ENCODE measurements at places on chromosomes 3 and 15.

- DNase-seq: no peak
Measured at GRCh38 chr3:134601539-134602439, 49.0 kb downstream of the KY start.

- no peak for DNase-seq
Measured at GRCh38 chr15:39132070-39132469, 448.8 kb upstream of the THBS1 start.

DNA sequence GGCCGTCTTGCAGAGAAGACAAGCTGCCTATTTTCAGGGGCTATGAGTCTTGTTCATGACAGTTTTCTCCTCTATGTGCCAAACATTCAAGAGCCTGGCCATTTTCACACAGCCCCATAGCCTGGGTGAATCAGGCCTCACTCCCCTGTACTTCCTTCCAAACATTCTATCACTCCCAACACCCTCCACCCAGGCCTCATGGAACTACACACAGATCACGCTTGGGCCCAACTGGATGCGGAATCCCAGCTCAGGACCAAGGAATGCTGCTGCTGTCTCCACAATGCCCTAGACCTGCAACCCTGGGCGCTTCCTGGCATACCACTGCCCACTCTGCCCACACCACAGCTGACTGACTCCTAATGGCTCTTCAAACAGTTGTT is 39.4 kb upstream of the PCSK6 start:
- no peak for DNase-seq

- no peak for DNase-seq
Measured at GRCh38 chr15:43792761-43793476, 799 bp downstream of the SERF2 start.

DNA sequence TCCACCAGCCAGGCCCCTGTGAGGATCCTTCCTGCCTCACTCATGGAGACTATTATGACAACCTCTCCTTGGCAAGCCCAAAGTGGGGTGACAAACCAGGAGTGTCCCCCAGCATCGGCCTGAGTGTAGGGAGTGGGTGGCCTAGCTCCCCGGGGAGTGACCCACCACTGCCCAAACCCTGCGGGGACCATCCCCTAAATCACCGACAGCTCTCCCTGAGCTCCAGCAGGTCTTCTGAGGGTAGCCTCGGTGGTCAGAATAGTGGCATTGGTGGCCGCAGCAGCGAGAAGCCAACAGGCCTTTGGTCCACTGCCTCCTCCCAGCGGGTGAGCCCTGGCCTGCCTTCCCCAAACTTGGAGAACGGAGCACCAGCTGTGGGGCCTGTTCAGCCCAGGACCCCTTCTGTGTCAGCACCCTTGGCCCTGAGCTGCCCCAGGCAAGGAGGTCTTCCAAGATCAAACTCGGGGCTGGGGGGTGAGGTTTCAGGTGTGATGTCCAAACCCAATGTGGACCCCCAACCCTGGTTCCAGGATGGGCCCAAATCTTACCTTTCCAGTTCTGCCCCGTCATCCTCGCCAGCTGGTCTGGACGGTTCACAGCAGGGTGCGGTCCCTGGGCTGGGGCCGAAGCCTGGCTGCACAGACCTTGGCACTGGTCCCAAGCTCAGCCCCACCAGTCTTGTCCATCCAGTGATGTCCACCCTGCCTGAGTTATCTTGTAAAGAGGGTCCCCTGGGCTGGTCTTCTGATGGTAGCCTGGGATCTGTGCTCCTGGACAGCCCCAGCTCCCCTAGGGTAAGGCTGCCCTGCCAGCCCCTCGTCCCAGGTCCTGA is 1.0 kb downstream of the LIMD1 start:
- DNase-seq: no peak

GRCh38 chr3:15979495-15979894 is 181.7 kb upstream of the ANKRD28 start:
- DNase-seq: no peak

DNA sequence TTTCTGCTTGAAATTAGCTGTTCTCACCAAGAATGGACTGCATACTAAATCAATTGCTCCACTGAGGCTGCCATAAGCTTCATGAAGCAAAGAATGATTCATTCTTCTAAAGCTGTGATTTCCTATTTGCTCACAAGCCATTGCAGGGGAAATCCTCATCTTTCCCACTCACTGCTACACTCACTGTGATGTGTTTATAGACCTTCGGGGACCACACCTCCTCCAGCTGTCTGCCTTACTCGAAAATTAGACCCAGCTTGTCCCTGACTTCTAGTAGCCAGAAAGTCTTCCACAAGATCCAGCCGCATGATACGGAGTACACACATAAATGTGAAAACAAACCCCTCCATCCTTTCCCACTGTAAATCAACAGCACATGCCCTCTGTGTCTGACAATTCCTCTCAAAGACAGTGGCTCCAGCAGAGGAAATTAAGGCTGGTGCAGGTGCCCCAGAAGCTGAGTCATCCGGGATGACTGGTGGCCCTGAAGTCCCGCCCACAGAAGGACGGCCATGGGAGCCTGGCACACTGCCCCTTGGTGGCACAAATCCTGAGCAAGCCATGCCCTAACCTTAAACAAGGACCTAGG is 172.0 kb downstream of the STT3B start:
- DNase-seq: no peak

DNA sequence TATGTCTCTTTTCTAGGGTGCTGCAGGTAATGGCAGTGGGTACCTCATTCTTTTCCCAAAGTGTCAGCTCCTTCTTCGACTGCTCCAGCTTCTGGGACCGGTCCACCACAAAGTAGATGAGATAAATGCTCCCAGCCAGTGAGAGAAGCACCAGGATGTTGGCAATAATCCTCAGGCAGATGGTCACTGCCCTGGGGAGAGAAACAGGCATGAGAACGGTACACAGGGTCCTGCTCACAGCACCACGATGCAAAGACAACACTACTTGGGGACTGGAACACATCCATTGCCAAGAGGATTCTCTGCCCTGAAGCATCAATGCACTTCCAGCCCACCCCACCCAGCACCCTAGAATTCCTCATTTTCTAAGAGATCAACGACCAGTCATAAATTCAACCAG is 22.4 kb downstream of the TMC3 start:
- DNase-seq: no peak

- no peak for DNase-seq
Measured at GRCh38 chr15:39855400-39855799, 64.7 kb downstream of the GPR176 start.

GRCh38 chr3:107213044-107213669 is 164.1 kb upstream of the CCDC54 start:
- DNase-seq: no peak

DNA sequence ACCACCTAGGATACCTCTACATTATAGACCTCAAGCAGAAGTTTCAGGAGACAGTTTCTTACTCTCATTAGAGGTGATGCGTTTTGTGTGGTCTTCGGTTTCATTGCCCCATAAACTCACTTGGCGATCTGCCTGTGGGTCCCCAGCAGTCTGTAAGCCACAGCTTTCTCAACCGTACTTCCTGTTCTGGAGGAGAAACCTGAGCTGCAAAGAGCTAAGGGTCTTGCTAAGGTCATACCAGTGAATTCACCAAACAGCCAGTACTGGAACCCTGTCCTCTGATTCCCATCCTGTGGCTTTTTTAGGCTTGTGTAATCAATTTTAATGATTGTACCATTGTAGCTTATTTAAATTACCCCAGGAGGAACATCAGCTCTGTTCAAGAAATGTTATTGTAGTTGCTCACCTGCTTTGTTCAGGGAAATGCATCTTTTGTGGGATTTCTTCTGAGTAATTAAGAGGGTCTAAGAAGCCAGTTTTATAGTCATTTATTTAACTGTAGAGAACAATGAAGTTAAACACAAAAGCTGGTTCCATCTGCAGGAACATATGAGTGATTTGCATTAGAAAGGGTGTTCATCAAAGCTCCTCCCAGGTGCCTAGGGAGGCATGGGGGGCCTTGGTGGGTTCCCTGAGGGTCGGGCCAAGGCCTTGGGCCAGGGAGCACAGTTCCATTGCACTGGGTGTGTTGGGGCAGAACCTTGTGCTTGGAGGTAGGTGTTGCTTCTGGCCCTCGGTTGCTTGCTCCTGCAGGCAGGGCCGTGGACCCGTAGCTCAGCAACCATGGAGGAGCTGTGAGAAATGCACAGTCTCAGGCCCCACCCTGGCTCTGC is 69.6 kb downstream of the APBA2 start:
- no peak for DNase-seq

GRCh38 chr15:93823971-93824913 is 407.1 kb upstream of the MCTP2 start:
- no peak for DNase-seq

DNA sequence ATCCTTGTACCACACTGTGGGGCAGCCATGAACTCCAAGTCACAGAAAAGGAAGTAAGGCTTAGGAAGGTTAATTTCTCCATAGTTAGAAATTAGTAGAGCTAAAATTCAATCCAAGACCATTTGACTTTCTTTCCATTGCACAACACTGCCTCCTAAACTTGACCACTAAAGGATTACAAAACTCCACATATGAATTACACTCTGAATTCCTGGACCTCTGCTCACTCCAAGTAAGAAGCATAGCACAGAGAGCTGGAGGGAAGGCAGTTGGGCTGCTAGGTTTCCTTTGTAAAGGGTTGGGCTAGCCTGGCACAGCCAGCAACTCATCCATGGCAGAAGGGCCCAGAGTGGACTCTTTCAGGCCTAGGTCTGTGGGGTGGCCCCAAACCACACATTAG is 134.4 kb downstream of the MYLK start:
- no peak for DNase-seq

- DNase-seq: no peak
Measured at GRCh38 chr3:38143511-38143910, 5.0 kb downstream of the MYD88 start.
